ENCODE measurements at places on chromosomes 3 and 15.
A peak's percentile ranks its signal among the peaks of the same experiment; 100 is the strongest.

GRCh38 chr15:64604319-64604718 is 143.9 kb downstream of the ZNF609 start:
- DNase-seq: no peak

DNA sequence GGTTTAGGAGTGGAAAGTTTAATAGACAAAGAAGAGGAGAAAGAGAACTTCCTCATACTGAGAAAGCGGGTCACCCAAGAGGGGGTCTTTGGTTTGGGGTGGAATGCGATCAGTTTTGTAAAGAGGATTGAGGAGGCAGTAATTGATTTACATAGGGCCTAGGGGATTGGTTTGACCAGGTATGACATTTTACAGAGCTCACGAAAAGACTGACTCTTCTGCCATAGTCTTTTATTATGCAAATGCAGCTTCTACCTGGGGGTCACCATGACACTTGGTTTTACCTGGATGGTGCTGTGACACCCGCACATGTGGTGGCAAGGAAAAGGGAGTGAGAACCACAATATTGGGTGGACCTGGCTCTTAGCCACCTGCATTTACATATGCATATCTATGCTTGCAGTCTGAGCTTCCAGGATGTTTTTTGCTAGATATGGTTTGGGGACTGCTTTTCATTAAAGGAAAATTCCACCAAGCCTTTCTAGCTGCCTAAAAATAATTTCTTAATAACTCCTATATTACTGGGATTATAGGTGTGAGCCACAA is 6.9 kb upstream of the NME9 start:
- DNase-seq: no peak

DNA sequence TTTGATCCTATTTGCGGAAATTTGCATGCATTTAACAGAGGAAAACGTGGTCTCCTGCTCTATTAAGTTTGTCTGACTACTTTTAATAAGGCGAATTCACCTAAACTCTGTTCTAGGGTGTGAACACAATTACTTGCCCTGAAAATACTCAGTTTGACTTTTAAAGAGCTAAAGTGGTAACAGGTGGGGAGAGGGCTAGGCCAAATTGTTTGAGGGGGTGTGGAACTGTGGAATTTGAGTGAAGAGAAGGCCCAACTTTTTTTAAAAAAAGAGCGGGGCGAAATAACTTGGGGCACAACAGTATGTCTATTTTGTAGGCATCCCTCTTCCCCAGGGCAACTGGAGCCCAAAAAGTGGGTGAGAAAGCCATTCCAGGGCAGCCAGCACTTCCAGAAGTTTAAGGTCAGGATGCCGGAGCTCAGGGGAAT is 580 bp upstream of the FXR1 start:
- no peak for DNase-seq

DNA sequence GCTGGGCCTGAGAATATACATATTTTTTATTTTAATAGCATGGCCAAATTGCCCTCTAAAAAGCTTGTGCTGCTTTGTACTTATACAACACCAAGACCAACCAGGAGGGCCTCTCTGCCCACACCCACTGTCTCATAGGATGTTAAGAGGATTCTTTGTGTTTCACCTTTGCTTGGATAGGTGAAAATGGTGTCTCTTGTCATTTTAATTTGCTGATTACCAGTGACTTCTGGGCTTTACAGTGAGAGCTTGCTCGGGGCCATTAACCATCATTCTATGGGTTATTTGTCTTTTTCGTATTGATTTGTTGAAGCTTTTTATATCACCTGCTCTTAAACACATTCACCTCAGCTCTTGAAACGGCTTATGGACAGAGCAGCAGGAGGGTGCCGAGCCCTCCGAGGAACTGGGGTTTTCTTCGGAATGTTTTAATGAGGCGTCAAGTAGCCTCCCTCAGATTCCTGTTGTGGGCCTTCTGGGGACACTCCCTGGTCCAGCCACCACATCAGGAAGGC is 10.5 kb downstream of the PTH1R start:
- no peak for DNase-seq

DNA sequence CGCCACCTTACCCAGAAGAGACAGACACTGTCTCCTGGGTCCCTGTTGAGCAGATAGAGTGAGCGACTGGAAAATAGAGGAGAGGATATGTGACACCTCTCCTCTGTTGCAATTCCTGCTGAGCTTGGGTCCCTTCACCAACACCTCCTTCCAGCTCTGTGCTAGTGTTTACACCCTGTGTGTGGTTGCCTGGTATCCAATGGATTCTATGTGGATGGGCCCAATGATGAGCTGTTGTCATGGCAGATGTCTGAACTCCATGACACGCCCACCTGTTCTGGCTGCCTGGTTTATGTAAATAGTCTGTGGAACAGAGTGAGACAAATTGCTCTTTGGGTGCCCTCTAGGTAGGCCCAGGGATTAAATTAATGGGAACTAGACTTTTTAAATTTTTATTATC is 23.7 kb downstream of the RBM5 start:
- DNase-seq: no peak

DNA sequence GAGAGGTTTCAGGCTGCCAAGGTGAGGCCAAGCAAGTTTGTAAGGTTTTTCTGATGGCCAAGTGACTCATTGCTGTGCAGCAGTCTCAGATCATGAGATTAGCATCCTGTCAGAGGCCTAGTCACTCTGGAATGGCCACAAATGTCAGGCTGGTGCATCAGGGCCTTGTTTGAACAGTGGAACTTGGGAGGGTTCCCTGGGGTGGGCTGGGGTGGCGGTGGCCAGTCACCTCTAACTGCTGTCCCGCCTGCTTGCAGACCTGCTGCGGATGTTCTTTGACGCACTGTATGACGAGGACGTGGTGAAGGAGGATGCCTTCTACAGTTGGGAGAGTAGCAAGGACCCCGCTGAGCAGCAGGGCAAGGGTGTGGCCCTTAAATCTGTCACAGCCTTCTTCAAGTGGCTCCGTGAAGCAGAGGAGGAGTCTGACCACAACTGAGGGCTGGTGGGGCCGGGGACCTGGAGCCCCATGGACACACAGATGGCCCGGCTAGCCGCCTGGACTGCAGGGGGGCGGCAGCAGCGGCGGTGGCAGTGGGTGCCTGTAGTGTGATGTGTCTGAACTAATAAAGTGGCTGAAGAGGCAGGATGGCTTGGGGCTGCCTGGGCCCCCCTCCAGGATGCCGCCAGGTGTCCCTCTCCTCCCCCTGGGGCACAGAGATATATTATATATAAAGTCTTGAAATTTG is 2.8 kb upstream of the FAM131A start:
- DNase-seq: peak; percentile 69

- DNase-seq: no peak
Observed at GRCh38 chr15:61151791-61152190, 77.3 kb downstream of the RORA start.

GRCh38 chr15:66569461-66570137 is 3.8 kb upstream of the LCTL start:
- DNase-seq: no peak

DNA sequence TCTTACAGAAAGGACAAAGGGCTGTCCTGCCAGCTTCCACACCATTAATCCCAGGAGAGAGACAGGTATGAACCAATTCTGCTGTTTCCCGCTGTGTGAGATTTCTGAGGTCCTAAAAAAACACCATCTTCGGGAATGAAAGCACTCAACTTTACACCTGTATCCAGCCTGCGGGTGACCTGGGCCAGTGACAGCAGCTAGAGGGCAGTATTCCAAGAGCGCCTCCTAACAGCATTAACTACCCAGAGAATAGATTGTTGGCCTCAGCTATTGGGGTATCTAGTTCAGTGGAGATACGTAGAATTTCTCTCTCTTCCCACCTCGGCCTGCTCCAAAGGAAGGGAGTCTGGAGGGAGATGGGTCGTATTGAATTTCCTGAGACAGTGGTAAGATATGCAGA is 55.1 kb downstream of the WDR76 start:
- no peak for DNase-seq
